ENCODE measurements at places on chromosomes 2 and 18.

DNA sequence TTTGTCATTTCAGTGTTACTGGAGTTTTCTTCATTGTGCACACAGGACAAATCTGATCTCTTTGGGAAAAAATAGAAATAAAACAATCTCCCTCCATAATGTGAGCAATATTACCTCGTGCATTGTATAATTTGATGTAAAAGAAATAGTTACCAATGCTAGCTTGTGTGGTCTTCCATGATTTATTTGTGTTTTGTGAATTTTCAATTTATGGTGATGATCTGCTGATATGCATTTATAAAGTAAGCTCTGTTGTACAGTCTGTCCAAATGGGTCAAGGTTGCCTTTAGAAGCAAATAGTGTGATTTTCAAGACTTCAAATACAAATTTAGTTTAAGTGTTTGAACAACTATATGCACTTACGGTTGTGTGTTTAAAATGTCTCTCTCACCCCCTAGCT lies 50.9 kb downstream of the STAT1 start:
- no peaks in the 10 kb centered on the region for H3K27me3 ChIP-seq
- no peaks in the 10 kb centered on the region for H3K36me3 ChIP-seq
- H3K4me1 ChIP-seq = no peaks in the 10 kb centered on the region
- H3K4me3 ChIP-seq = no peak overlapping the region
- H3K27ac ChIP-seq = no peak overlapping the region

GRCh38 chr2:209208211-209208610 lies 215.6 kb upstream of the MAP2 start:
- no peak for DNase-seq
- no peak overlapping the region for H3K27ac ChIP-seq
- no peaks in the 10 kb centered on the region for H3K4me1 ChIP-seq

GRCh38 chr2:32484937-32485336 lies 128.1 kb downstream of the BIRC6 start:
- H3K4me3 ChIP-seq = no peak overlapping the region
- peak; percentile 15 for DNase-seq
- no peaks in the 10 kb centered on the region for H3K27me3 ChIP-seq
- H3K36me3 ChIP-seq = no peaks in the 10 kb centered on the region

DNA sequence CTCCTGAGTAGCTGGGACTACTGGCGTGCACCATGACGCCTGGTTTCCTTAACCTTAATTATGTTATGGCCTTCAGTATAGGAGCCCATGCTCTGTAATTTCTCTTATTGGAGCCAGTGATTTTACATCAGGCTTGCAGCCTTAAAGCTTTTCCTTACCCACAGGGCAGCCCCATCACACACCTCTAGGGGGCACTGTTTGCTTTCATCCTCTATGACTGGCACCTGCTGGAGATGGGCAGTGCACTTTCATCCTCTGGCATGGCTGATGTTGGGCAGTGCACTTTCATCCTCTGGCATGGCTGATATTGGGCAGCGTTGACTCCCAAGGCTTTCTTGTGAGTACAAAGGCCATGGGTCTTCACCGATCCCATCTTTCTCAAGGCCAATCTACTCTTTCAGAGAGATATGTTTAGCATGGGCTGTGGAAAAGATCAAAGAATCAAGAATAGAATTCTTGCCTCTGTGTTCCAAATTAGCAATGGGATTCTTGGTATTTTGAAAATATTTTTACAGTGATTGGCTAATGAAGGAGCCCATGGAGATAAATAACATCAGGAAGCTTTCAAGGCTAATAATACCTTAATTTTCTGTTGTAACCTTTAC lies 80.7 kb upstream of the MEX3C start:
- H3K27ac ChIP-seq = no peak overlapping the region
- no peak overlapping the region for H3K4me3 ChIP-seq
- DNase-seq = no peak
- no peaks in the 10 kb centered on the region for H3K27me3 ChIP-seq
- no peaks in the 10 kb centered on the region for H3K36me3 ChIP-seq

DNA sequence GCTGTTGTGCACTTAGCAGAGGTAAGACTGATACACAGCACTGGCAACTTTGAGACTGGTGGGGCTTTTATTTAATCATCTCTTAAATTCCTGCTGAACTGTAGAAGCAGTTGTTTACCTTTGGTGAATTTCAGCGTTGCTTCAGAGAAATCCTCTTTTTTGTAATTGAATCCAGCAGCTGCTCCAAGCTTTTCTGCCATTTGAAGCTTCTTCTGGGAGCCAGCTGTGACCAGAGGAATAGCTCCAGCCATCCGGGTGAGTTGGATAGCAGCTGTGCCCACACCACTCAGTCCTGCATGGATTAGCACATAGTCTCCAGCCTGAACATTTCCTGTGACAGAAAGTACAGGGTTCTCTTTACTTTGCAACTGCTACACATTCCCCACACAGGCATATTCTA lies 3.9 kb downstream of the TP53I3 start:
- H3K27me3 ChIP-seq = no peaks in the 10 kb centered on the region
- H3K27ac ChIP-seq = no peak overlapping the region
- H3K4me1 ChIP-seq = no peaks in the 10 kb centered on the region
- DNase-seq = no peak
- no peaks in the 10 kb centered on the region for H3K36me3 ChIP-seq
- H3K4me3 ChIP-seq = no peak overlapping the region

DNA sequence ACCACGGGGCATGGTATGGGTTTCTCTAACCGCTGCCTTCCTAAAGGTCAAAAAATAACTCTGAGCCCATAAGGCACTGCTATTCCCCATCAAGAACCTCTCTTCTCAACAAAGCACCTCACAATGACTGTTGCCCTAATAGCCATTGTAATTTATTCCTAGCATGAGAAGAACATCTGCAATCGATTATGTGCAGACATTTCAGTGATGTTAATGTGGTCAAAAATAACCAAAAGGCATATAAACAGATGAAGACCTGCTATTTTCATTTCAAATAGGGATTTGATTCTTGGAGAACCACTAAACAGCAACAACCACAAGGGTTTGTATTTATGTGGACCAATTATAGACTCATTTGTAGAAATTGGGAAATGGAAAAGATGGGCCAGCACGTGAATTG lies 356.6 kb downstream of the FBXO15 start:
- H3K27ac ChIP-seq = no peak overlapping the region
- H3K36me3 ChIP-seq = no peaks in the 10 kb centered on the region
- no peak for DNase-seq
- H3K4me3 ChIP-seq = no peak overlapping the region

GRCh38 chr2:81940266-81940955 lies 1635.9 kb upstream of the LRRTM1 start:
- H3K4me3 ChIP-seq = no peak overlapping the region
- H3K27me3 ChIP-seq = no peaks in the 10 kb centered on the region
- DNase-seq = no peak
- no peaks in the 10 kb centered on the region for H3K36me3 ChIP-seq
- H3K4me1 ChIP-seq = no peaks in the 10 kb centered on the region

- H3K27ac ChIP-seq = no peak overlapping the region
- H3K36me3 ChIP-seq = no peaks in the 10 kb centered on the region
- H3K27me3 ChIP-seq = no peaks in the 10 kb centered on the region
- no peak overlapping the region for H3K4me3 ChIP-seq
These were observed 708.4 kb downstream of the RNF144A start for GRCh38 chr2:7625392-7626138.

- H3K27me3 ChIP-seq = no peaks in the 10 kb centered on the region
- no peaks in the 10 kb centered on the region for H3K36me3 ChIP-seq
- DNase-seq = no peak
- H3K4me3 ChIP-seq = no peak overlapping the region
- no peak overlapping the region for H3K27ac ChIP-seq
These were observed 18.1 kb upstream of the ZNF407 start for GRCh38 chr18:74579496-74580065.

DNA sequence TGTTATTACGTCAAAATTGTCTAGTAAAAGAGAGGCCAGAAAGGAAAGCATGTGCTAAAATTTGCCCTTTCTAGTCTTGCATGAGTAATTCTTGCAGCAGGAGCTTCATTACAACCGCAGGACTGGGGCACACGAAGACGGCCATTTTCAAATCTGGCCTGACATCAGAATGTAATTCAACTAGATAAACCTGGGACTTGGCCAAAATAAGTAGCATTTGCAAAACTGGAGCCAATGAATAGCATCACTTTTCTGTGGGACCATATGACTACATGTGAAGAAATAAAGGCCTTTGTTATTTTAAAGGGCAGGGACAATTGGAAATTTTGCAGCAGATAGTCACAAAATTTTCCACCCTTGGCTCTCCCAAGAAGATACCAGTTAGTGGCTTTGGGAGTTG lies 3.0 kb upstream of the FZD7 start:
- H3K27me3 ChIP-seq = no peaks in the 10 kb centered on the region
- no peak overlapping the region for H3K4me3 ChIP-seq
- no peak for DNase-seq

GRCh38 chr2:34161549-34161948 lies 562.5 kb upstream of the FAM98A start:
- H3K4me3 ChIP-seq = no peak overlapping the region
- H3K27ac ChIP-seq = no peak overlapping the region
- no peaks in the 10 kb centered on the region for H3K4me1 ChIP-seq
- no peak for DNase-seq

DNA sequence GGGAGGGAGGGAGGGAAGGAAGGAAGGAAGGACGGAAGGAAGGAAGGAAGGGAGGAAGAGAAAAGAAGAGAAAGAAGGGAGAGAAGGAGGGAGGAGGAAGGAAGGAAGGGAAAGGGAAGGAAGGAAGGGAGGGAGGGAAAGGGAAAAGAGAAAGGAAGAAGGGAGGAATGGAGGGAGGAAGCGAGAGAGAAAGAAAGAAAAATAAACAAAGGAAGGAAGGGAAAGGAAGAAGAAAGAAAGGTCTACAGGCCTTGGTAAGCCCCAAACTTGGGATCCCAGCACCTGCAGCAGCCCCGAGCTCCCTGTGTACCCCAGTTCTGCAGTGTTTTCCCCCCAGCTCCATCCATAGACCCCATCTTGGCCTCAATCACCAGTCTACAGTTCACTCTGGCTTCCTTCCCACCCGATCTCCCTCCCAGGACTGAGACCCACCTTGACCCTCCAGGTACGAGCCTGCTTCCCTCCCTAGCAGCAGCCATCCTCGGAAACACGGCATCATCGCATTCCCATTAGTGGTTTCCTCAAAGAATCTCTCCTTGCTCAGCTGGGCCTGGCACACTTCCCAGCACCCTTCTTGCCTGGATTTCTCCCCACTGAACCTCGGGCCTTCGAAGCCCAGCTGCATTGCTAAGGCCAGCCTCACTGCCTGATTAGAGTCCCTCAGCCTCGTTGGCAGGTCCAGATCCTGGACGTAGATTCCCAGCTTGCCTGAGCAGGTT lies 46.1 kb upstream of the SH3BP4 start:
- H3K4me1 ChIP-seq = no peaks in the 10 kb centered on the region
- no peak overlapping the region for H3K4me3 ChIP-seq
- no peaks in the 10 kb centered on the region for H3K27me3 ChIP-seq
- H3K36me3 ChIP-seq = no peaks in the 10 kb centered on the region
- DNase-seq = no peak
- no peak overlapping the region for H3K27ac ChIP-seq

DNA sequence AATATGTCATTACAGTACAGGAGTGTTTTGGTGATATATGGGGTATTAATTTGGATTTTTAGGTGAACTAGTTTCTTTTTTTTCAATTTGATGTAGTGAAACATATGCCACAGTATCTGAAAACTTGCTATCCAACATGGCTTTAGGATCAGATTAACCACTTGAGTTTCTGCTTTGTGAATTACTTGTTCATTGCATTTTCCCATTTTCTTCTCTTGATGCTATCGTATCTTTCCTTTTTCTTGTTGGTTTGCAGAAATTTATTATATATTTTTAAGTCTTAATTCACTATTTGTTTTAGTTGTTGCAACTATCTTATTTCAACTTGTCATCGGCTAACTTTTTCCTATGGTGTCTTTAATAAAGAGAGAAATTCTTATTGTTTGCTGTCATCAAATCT lies 8.8 kb downstream of the IL36A start:
- no peak overlapping the region for H3K27ac ChIP-seq
- H3K27me3 ChIP-seq = no peaks in the 10 kb centered on the region
- DNase-seq = no peak

DNA sequence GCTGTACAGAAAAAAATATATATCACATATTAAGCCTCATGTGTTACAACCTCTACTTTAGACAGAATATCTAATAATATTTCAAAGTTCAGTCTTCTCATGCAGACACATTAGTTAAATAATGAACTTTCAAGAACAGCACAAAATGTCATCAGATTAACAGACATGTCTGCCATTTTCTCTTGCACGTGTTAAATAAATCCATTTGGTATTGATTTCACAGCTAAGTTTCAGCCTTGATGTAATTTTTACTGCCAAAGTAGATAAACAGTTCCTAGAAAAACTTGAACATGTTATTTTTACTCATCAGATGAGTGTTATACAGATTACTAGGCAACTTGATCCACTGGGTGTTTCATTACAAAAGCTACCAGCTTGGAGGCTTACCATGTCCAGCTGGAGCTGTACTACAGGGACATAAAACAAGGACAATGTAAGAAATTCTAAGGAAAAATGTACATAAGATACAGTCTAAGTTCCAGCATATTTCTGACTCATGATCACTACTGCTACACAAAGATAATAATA lies 290.7 kb upstream of the DDX18 start:
- no peaks in the 10 kb centered on the region for H3K4me1 ChIP-seq
- no peak for DNase-seq
- H3K27ac ChIP-seq = no peak overlapping the region
- no peaks in the 10 kb centered on the region for H3K27me3 ChIP-seq

DNA sequence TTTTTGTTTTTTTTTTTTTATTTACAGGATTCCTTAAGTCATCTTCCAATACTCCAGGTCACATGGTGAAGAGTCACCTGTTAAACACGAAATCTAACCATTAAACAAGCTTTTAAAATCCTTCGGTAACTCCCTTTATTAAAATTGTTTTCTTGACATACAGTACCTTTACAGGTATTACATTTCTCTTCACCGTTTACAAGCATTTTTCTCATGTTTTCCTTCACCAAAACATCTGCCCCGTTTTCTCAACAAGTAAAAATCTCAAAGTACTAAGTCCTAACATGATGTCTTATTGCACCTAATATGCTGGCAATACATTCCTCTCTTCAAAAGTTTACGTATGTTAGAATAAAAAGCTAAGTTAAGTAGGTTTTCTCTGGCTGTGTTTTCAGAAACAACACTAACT lies 1.1 kb downstream of the PUM2 start:
- no peak for DNase-seq
- no peaks in the 10 kb centered on the region for H3K36me3 ChIP-seq
- peaks cover 62% of the 10 kb centered on the region for H3K4me1 ChIP-seq
- no peak overlapping the region for H3K27ac ChIP-seq
- peak overlapping the region; percentile 96 for H3K4me3 ChIP-seq

DNA sequence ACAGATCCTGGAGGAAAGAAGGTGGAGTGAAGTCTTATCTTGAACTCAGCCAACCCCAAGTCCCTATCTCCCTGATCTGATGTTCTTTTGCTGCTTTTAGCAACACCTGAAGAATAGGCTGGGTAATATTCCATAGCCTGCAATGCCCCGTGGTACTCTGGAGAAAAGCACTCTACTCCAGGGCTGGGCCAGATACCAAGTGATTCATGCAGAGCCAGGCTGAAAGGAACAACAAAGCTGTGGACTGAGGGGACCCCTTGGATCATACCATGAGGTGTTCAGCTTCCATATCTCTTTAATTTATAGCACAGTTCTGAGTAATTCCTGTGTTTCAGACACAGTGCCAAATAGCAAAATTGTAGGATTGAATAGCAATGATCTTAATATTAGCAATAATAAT lies 130.6 kb downstream of the NXPH2 start:
- DNase-seq = no peak
- H3K36me3 ChIP-seq = no peaks in the 10 kb centered on the region
- no peaks in the 10 kb centered on the region for H3K27me3 ChIP-seq
- H3K4me3 ChIP-seq = no peak overlapping the region
